ENCODE measurements at places on chromosomes 1 and 21. TPM values are rescaled to one million over a fixed set of nuclear protein-coding genes. Genes with fewer than 3 reads are reported as not detected.

DNA sequence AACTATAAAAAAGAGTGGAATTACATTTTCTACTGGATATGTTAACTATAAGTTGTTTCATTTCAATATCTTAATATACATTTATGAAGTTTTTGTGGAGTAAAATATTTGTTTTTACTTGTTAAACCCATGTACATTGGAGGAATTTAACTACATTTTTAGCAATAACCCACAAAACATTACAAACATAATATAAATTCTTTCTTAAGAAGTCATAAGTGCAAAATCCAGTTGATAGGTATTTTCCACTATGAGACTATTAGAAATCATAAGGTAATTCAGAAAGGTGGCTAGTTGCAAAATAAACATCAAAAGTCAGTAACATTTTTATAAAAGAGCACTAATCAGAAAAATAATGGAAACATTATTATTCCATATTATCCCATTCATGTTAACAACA, 73.9 kb upstream of the RRP15 start:
- DNase-seq = no peak

DNA sequence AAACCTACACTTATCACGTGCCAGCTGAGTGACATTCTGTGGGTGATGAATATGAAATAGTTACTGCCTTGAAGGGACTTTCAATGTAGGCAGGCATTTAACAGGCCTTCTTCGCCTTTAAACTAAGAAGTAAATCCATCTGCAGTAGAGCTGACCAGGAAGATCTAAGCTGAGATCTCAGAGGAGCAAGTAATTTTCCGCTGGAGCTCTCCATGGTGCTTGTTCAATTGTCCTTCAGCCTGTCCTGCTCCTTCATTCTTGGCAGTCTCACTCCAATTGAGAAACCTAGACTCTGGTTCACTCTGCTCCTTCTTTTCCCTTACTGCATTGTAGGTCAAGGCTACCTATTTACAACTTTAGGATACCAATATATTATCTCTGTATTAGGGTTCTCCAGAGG, 183.5 kb downstream of the HMCN1 start:
- no peak for DNase-seq

GRCh38 chr1:172699111-172699510, 40.2 kb downstream of the FASLG start:
- DNase-seq = no peak

DNA sequence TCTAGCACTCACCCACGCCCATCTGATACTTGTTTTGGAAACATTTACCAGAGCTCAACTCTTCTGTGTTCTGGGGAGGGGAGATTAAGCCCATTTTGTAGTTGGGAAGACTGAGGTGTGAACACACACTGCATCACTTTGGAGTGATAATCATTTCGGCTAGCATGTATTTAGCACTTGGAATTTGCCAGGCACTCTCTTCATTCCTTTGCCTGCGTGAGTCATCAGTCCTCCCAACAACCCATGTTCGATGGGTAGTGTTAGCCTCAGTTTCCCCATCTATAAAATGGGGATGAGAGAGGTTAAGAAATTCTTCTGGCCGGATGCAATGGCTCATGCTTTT, 182.8 kb upstream of the TMEM51 start:
- no peak for DNase-seq

GRCh38 chr1:237961754-237962153, 71.0 kb upstream of the ZP4 start:
- no peak for DNase-seq

- DNase-seq = no peak
Measured at GRCh38 chr1:189021577-189021976, 1456.1 kb downstream of the BRINP3 start.

Gene HCRTR1
- polyA plus RNA-seq = 0.33 TPM

Gene SPRR2A
- not detected for polyA plus RNA-seq

Gene HSPB7
- 3.6 TPM for polyA plus RNA-seq

Gene TBX19
- polyA plus RNA-seq = 2.1 TPM

Data from renal cortex interstitium (tissue), 15 donors.